ENCODE measurements at places on chromosomes 7 and 10.

DNA sequence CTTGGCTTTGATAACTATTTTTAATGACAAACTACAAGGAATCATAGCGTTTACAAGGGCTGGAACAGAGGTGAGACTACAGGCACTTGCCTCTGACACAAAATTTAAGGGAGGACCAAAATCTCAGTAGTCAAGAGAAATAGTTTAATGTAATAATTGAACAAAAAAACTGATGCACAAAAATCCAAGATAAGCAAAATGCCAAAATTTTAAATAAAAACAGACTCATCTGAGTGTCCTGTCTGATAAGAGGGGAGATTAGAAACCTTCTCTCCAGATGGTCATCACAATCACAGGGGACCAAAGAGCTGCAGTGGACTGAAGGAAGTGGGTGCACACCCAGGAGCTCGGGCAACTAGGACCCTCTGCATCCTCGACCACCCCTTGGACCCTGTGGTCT lies 70.5 kb downstream of the PARD3 start:
- no peak for DNase-seq

DNA sequence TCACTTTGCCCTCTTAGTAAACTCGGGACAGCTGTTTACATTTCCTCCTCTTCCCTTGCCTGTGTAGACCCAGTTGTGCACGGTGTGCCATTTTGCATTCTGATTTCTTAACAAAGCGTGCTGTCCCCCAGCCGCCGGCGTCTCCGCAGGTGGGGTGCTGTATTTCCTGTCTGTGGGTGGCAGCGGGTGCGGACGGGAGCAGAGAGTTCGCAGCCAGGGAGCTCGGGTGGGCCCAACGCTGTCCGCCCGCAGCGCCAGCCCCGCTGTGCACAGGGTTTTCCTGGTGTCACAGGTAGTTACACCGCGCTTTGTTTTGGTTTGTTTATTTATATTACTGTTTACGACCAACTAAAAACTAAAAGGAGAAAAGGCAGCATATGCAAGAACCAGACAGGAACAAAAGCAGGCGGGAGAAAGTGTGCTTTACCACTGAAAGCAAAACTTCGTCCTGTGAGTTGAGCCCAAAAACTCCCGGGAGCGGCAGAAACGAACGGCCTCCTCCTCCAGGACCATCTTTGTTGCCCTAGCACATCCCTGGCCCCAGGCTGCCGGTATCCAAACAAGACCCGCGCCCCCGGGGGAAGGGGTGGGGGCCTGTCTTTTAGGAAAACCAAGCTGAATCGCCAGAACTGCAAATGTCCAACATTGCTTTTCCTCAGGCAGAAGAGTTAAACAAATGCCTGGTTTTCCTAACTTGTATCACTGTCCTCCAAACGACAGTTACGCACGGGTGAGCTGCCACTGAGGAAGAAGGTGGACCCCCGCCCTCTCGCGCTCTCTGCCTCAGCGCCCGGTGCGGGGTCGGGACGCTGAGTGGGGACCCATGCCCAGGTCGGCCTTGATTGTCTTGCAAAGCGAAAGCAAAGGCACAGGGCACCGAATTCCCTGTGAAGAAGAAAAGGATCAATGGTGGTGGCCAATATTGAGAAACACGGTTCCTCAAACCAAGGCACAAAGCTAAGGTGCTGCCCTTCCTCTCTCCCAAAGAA lies 45.9 kb upstream of the DRGX start:
- no peak for DNase-seq

DNA sequence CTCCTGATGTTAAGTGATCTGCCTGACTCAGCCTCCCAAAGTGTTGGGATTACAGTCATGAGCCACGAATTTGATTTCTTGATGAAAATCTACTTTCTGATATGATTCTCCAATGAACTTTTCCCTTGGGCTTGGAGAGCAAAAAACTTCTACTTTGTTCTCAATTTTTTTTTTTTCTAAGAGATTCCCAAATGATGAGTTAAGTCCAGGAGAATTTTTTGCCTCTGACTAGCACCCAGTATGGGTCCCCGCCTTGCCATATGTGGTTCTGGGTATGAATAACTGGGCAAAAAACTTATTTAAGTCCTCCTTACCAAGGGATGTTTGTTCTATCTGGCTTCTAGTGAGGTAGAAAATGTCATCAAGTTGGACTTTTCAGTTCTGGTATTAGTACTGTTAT lies 147.9 kb upstream of the LYZL1 start:
- DNase-seq = no peak

DNA sequence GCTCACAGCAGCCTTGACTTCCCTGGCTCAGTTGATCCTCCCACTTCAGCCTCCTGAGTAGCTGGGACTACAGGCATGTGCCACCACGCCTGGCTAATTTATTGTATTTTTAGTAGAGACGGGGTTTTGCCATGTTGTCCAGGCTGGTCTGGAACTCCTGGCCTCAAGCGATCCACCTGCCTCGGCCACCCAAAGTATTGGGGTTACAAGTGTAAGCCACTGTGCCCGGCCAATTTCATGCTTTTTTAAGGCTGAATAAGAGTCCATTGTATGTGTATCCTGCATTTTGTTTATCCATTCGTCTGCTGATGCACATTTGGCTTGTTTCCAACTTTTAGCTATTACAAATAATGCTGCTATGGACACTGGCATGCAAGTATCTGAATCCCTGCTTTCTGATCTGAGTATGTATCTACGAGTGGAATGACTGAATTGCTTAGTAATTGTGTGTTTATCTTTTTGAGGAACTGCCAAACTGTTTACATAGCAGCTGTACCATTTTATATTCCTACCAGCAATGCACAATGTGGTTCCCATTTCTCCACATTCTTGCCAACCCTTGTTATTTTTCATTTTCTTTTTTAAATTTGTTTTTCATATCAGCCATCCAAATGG lies 37.3 kb upstream of the TPST1 start:
- DNase-seq = no peak

GRCh38 chr10:98312822-98313221 lies 44.8 kb upstream of the LOXL4 start:
- DNase-seq = no peak

DNA sequence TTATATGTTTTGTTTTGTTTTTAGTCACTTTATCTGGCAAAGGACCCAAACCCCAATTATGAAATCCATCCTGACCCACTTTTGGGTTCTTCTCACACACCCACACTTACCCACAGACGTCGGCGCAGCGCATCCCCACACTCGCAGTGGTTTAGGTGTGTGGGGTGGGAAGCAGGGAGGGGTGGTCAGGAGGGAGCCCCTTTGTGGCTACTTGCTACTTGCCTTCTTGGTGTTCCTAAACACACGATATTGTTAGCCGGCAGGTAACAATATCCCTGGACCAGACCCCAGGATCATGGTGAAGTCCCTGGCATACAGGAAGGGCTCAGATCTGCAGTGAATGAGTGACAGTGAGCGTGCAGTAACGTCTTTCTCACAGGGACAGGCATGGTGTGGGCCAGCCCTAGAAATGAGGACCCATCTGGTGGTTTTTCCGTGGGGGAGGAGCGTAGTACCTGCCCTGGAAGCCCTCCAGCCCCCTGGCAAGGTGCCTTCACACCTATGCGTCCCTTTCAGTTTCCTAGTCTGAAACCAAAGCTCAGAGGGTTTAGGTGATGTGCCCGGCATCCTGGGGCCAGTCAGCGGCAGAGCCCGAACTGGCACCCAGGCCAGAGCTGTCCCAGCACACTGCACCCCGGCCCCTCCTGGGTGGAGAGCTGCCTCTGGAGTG lies 4.4 kb downstream of the SPOCK2 start:
- DNase-seq = no peak

GRCh38 chr7:24851786-24852185 lies 94.5 kb upstream of the GSDME start:
- DNase-seq = no peak

- no peak for DNase-seq
These were observed 5.8 kb downstream of the VSIR start for GRCh38 chr10:71767420-71768035.

DNA sequence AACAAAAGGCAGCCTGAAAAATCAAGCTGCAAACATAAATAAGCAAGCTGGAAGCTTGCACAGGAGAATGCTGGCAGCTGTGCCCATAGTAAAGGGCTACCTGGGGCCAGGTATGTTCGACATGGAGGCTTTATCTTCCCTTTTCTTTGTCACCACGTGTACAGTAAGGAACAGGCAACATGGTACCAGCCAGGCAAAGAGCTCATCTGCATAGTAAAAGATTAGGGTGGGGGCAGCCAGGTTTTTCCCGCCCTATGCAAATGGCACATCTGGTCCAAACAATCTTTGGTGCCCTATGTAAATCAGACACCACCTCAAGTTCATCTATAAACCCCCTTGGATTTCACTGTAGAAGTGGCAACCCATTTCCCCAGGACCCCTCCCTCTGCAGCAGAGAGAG lies 625.1 kb downstream of the TYW1 start:
- DNase-seq = no peak

DNA sequence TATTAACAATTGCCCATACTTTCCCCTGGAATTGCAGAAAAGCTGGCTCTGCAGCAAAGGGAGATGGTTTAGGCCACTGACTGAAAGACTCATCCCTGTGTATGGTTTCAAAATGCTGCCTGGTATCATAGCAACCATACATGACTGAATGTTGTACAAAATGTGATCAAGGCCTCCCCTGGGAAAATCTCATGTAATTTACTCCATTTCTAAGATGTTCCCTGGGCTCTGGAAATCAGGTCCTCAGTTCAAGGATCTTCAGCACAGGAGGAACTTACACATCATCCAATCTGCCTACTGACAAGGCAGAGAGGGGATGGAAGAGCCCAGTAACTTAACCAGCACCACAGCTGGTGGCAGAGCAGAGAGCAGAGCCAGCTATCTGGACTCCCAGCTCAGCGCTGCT lies 111.8 kb downstream of the JAZF1 start:
- DNase-seq = no peak

DNA sequence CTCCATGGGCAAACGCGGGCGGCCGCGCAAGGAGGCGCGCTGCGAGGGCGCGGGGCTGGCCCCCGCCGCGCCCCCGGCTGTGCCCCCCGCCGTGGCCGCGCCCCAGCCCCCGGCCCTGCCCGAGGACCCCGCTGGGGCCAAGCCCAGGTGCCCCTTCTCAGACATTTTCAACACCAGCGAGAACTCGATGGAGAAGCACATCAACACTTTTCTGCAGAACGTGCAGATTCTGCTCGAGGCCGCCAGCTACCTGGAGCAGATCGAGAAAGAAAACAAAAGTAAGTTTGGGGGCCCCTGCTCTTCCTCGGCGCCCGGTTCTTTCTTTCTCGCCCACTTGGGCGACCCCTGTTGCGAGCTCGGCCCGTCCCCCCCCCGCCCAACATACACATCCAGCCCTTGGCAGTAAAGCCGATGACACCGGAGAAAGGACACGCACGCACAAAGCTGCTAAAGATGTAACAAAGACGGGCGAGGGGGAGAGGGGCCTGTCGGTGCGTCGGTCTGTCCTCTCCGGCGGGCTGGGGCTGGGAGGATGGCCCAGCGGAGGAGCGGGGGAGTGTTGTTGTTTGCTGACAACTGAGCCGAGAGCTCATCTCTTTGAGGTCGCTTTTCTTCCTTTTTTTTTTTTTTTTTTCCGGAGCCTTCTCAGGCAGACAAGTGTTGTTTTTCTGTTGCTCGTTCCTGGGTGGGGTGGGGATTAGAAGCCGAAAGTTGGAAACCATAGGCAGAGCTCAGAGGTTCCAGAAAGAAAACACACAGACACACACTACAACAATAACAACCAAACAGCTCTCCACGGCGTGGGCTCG lies 604 bp downstream of the MXI1 start:
- no peak for DNase-seq

DNA sequence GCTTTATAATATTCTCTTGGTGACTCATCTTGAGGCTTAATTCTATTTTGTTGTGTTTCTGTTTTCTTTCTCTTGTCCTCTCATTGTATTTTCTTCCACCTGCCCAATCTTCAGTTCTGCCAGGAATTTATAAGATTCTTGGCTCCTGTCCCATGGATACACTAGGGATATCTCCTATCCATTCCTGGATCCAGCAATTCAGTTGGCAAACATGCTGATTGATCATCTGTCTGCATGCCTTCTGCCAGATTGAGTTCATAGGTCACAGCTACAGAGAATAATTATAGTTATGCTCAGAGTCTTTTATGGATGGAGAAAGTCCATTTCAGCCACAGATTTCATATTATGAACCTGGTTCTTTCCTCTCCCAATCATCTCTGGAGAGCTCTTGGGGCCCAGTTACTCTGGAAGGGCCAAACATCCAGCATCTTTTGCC lies 140.4 kb upstream of the MAGI2 start:
- no peak for DNase-seq

DNA sequence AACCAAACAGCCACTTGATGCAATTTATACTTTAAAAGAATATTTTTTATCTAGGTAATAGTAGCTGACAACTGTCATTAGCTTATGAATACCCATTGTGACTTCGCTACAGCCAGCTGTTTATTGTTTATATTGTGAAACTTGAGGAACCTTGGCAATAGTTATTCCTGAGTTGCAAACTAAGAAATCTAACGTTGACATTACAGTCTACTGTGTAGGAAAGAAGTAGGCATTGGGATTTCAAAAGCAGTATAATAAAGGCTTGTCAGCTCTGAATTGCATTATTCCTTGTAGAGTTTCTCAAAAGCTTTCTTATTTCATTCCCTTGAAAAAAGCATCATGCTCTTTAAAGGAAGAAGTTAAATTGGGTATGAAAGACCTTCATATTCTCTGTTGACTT lies 42.7 kb upstream of the OIT3 start:
- DNase-seq = no peak

DNA sequence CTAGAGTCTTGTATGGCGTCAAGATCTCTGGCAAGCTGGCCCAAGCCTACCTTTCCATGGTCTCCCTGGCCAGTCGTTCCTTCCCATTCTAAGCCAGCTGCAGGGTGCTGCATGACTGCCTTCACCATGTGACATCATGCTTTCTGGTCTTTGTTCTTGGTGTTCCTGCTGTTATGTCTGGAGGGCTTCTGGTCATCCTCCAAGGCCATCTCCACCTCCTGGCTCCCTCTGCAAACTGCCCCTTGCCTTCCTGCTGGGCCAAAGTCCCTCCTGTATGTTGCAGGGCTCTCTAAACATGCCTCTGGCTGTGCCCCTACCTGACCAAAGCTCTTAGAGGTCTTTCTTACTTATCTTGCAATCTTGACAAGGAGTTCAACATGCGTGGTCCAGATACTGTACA lies 44.4 kb upstream of the SHH start:
- no peak for DNase-seq

GRCh38 chr7:79149831-79150230 lies 303.6 kb downstream of the MAGI2 start:
- DNase-seq = no peak

DNA sequence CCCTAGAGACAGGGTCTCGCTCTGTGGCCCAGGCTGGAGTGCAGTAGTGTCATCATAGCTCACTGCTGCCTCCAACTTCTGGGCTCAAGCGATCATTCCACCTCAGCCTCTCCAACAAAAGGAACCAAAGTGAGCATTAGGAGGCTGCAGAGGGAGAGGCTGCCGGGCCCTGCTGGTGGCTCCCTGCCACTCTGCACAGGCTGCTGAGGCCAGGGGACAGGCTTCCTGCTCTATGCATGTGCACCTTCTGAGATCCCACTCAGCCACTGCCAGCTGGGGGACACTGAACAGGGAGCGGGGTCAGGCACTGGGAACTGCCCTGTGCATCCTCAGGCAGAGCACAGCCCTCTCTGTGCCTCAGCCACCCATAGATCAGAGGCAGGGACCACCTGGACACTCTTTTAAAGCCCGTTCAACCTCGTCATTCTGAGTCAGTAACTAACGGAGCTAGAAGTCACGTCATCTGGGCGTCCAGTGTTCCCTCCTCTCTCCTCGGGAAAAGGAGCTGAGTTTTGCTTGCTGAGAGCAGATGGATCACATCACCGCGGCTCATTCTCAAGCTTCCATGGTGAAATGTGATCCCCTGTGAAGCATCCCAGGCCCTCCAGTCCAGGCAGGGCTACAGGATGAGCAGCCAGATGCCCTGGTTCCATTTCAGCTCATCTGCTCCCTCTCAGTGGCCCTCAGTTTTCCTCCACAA lies 109.6 kb downstream of the MYL10 start:
- no peak for DNase-seq

GRCh38 chr10:6840201-6840691 lies 260.2 kb upstream of the PRKCQ start:
- DNase-seq = no peak

All from esophagus squamous epithelium (tissue), 5 donors.